ENCODE measurements at places on chromosomes 16 and 17.

GRCh38 chr17:64042700-64043485 is 22.5 kb upstream of the ICAM2 start:
- DNase-seq: no peak

GRCh38 chr17:37100231-37100630 is 151.5 kb downstream of the AATF start:
- DNase-seq: no peak

GRCh38 chr16:84568066-84568465 is 49.8 kb downstream of the COTL1 start:
- no peak for DNase-seq

GRCh38 chr16:2194166-2194834 is 2.1 kb downstream of the CASKIN1 start:
- DNase-seq: no peak

- no peak for DNase-seq
These were observed 52.1 kb upstream of the TNRC6C start for GRCh38 chr17:77906377-77906871.

DNA sequence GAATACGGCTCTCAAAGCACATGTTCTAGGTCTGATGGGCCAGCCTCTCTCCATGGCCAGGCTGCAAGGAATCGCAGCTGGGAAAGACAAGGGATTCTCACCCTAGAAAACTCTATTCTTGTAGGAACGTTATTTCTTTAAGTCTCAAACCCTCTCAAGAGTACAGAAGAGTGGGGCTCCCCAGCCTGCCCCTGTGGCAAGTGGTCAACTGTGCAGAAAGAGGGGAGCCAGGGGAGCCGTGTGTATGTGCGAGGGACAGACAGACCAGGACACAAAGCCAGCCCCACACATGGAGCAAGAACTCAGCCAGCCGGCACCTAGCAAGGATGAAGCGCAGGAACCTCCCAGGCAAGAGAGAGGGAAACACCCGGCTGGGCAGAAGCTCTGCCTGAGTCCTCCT is 16.4 kb downstream of the KIFC3 start:
- no peak for DNase-seq

DNA sequence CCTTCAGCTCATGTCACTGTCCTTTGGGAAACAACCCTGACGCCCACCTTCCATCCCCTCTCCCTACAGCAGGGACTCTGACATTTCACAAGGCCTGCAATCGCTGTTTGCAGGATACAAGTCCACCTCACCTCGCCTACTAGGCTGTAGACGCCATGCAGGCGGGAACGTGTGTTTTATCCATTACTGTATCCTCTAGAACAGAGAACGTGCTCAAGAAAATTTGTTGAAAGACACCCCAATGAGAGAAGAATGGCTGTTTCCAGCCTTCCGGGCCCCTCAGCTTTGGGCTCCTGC is 1.5 kb upstream of the TTYH2 start:
- no peak for DNase-seq

GRCh38 chr17:67378454-67379250 is 1.6 kb downstream of the PITPNC1 start:
- no peak for DNase-seq

DNA sequence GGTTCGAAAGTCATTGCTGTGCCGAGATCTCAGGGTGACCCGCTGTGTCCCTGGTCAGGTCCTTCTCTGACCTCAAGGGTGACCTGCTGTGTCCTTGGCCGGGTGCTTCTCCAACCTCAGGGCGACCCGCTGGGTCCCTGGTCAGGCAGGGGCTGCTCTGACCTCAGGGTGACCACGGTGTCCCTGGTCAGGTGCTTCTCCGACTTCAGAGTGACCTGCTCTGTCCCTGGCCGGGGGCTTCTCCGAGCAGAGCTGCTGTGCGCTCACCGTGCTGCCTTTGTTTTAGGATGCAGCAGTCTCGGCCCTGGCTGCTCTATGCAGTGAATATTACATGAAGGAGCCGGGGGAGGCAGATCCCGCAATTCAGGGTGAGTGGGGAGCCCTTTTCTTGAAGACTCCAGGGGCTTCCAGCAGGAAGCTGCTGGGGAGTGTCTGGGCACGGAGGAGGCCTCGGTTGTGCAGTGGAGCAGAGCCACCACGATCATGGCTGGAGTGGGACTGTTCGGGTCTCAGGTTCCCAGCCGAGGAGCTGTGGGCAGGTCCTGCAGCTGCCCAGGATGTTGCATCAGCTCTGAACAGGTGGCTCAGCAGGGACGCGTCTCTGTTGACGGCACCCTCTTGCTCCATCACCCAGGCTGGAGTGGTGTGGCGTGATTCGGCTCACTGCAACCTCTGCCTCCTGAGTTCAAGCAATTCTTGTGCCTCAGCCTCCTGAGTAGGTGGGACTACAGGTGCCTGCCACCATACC is 83.7 kb upstream of the ZNF750 start:
- DNase-seq: no peak

GRCh38 chr16:25155553-25156460 is 44.3 kb downstream of the LCMT1 start:
- DNase-seq: peak; percentile 84

- no peak for DNase-seq
These were observed 37.8 kb downstream of the IKZF3 start for GRCh38 chr17:39826334-39826733.

DNA sequence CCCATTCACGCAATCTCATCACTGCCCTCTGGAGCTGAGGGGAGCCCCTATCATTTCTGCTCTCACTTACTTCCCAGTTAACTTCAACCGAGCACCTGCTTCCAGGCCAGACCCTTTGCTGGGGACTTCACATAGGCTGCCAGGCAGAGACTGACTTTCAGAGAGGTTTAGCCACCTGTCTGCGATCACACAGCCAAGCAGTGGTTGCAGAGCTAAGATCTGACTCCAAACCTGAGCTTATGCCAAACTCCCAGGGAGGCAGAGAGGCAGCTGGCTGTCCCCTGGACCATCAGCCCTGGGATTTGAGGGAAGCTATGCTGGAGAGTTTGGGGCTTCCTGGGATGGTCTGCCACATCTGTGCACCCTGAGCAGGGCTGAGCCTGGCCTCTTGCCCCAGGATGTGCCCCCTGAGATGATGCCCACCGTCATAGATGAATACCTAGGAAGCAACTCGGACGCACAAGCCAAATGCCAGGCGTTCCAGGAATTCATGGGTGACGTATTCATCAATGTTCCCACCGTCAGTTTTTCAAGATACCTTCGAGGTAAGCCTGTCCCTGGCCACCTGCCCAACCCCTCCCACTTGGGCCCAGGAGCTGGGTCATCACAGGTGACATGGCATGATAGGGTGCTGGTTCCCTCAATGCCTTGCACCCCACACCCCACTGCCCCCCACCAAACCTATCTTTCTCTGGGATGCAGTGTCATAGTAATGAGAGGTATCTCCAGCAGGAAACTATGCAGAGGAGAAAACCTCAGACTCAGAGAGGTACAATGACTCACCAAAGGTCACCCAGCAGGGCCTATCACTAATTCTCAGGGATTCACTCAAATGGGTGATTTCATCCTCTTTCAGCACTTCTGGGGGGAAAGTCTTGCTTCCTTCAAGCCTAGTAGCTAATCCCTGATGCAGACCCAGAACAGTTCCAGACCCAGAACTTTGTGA is 10.0 kb downstream of the CES3 start:
- no peak for DNase-seq

- no peak for DNase-seq
These were observed 444.6 kb downstream of the MAF start for GRCh38 chr16:79155904-79156303.

DNA sequence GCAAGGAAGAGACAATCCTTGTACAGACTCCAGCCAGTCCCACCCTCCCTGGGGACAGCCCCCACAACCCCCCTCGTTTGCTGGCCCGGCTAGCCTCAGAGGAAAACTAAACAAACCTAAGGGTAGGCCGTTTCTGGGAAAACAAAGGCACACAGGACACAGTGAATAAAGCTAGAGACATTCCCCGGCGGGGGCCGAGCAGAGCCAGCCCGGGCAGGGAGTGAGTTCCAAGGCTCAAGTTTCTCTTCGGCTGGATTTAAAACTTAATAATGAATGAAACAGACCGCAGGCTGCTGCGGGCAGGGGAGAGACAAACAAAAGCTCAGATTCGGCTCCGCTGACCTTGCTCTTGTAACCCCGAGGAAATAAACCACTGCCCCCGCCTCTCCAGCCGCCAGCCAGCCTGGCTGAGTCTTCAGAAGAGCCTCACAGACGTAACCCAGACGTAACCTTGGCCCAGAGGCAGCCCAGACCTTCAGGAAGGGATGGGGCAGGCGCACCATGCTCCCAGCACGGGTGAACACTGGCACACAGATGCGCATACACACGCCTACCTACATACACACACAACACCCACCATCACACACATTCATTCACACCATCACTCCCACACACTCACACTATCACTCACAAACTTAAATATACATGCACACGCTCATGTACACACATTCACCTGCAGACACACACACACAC is 216.0 kb downstream of the ZNF423 start:
- no peak for DNase-seq

- DNase-seq: no peak
These were observed 17.3 kb upstream of the CIITA start for GRCh38 chr16:10859658-10860057.

GRCh38 chr17:7444682-7445618 is at the start of gene CHRNB1:
Gene CHRNB1 (plus strand): TSS chr17:7445061. CDS start chr17:7445128, 67 bp downstream.
- no peak for DNase-seq

DNA sequence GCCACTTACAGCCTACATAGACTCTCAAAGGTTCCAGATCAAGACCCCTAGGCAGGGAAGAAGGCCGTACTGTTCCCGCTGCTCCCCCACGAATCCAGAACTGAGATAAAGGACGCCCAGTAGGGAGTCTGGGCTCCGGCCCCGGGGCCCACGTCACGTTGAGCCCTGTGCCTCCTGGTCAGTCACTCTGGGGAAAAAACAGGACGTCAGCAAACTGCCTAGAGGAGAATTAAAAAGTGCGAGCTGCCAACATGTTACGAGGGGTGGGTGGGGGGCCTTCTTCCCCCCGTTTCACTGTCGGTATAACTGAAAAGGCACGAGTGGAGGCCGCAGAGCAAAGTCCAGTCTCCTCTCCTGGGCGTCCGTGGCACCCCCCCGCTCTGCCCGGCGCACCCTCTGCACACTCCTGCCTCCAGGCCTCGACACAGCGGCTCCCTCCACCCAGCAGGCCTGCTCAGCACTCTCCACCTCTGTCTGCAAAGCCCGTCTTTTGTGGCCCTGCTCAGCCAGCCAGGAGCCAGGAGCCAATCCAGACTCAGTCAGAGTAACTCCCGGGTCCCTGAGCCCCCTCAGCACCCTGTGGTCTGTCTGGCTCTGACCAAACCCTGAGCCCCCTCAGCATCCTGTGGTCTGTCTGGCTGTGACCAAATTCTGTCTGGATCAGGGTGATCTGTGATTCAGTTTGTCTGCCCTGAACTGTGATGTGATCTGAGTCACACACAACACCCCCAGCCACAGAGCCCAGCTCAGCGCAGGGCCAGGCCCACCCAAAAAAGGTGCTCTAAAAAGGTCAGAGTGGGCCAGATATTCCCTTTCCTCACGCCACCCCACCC is 6.2 kb downstream of the ITGAE start:
- no peak for DNase-seq

DNA sequence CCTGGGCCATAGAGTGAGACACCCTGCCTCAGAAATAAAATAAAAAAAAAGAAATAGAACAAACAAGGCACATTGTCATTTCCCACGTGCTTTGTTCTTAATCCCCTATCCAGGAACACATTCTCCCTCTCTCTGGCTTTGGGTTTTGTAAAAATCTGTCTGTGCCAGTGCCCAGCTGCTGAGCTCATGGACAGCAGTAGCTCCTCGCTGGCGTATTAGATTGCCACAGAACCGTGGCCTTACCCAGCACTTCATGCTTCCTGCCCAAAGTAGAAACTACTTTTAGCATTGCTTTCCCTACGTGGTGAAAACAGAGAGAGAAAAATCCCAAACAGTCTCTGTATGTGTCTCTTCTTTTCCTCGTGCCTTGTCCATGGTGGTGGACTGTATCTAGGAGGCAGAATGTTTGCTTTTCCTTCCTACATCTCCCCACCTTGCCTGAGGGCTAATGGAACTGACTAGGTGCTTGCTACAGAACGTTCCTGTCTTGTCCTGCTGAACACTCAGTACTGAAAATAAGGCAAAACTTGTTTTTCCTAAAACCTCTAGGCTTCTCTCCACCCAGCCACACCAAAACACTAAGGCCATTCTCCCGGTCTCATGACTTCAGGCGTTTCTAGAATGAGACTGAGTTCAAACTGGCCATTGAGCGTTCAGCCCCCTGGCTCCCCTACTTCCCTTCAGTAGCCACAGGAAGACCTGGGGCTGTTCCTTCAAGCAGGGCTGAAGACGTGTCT is 26.1 kb downstream of the MNT start:
- DNase-seq: no peak

DNA sequence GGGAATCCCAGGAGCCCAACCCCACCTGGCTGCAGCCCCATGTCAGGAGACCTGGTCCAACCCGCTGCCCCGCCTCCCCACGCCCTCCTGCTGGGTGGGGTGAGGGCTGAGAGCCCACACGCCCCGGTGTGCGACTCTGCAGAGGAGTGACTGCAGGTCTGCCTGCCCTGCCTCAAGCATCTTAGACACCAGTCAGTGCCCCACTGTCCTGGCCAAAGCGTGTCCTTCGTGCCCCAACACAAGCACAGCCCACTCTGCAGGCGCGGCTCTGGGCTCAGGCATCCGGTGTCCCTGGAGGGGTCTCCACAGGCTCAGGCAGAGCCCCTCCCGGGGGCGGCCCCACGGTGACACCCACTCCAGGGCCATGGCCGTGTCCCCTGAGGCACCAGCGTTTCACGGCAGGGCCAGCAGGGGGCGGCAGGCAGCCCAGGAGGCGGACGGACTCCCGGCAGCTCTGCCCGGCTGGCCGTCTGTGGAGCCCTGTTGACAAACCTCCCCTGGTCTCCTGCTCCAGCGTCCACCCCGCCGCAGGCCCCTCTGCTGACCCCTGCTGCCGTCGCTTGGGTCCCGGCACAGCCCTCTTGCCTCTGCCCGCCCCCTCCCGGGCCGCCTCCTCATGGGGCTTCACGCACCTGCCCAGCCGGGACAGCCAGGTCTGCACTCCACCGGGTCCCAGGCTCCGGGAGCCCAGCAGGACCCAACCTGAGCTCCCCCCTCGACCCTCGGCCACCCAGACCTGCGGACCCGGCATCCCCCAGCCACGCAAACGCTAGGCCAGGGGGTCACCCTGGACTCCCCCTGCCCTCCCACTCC is 8.6 kb upstream of the UBE2I start:
- no peak for DNase-seq

GRCh38 chr17:71176928-71177443 is 943.8 kb upstream of the SOX9 start:
- DNase-seq: no peak

GRCh38 chr16:49923411-49923810 is 67.5 kb upstream of the ZNF423 start:
- no peak for DNase-seq

GRCh38 chr17:50046667-50047066 is 9.2 kb upstream of the ITGA3 start:
- DNase-seq: no peak

- no peak for DNase-seq
These were observed 309.9 kb upstream of the ASIC2 start for GRCh38 chr17:33602981-33603380.

DNA sequence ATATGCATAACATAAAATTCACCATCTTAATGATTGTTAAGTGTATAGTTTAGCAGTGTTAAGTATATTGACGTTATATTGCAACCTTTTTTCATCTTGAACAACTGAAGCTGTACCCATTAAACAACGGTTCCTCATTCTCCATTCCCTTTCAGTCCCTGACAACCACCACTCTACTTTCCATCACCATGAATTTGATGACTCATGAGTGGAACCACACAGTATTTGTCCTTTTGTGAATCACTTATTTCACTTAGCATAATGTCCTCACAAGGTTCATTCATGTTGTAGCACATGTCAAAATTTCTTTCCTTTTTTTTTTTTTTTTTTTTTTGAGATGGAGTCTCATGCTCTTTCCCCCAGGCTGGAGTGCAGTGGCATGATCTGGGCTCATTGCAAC is 46.0 kb downstream of the HOXB1 start:
- DNase-seq: peak; percentile 72

- no peak for DNase-seq
These were observed 3.8 kb downstream of the MYO1D start for GRCh38 chr17:32873114-32873513.

All from epithelial cell of proximal tubule (primary cell).